ENCODE measurements at places on chromosomes 2 and 18.

- no peak for DNase-seq
These were observed 170.3 kb upstream of the CXCR4 start for GRCh38 chr2:136288249-136288648.

DNA sequence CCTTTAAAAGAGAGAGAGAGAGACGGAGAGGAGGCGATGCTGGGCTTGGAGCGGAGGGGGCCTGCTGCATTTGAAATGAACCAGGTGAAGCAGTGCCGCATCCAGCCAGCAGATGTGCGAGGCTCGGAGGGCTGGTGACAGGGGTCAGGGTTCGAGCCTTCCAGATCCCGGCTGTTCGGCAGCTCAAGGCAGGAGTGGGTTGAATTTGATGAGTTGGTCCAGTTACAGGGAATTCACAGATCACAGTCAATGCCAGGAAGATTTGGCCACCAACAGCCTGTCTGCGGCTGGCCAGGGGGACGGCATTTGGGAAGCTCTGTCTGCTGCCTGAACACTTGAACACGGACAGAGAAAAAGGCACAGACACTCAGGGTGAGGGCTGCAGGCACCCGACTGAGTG is 48.6 kb downstream of the PTGR3 start:
- DNase-seq: no peak

DNA sequence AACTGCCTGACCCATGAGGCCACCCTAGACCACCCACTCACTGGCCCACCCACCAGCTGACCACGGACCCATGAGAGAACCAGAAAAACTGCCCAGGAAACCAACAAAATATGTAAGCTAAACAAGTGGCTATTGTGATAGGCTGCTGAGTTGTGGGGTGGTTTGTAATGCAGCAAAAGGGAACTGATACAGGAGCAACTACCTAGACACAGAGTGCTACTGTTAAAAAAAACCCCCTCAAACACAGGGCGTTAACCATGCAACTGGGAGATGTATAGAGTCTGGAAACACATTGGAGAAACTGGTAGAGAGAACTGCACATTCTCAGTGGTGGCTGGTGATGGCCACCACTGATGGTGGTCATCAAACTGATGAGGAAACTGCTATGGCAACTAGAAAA is 206.3 kb upstream of the GYPC start:
- peak; percentile 28 for DNase-seq

DNA sequence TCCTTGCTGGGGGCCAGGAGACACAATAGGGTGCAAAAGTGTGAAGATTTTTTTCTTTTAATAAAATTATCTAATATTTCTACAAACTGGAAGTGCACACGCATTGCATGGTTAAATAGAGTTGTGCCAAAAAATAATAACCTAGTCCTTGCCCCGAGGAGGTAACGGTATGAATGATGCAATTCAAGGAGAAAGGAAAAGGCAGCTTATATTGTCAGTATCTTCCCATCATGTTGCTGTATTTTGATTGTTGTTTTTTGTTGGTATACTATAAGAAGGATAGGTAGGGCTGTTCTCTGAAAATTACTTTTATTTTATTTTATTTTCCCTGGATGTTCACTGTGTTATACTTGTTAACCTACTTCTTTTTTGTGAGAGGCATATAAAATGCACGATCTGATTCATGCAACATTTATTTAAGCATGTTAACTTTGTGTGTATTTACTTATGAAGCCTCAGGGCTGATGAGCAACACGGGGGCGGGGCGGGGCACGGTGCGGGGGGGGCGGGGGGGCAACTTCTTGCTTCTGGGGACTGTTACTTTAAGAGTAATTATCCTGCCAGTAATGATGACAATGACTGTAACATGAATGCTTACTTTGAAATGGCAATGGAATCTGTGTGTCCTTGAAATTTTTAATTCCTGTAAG is 118.6 kb downstream of the AQP4 start:
- no peak for DNase-seq

- DNase-seq: no peak
These were observed 105.9 kb upstream of the ID2 start for GRCh38 chr2:8575834-8576423.

- no peak for DNase-seq
These were observed 23.8 kb downstream of the GNLY start for GRCh38 chr2:85718009-85718391.
